ENCODE measurements at places on chromosomes 7 and 10. TPM values are rescaled to one million over a fixed set of nuclear protein-coding genes. Genes with fewer than 3 reads are reported as not detected.

The METTL27 gene
- total RNA-seq: 4.3 TPM

The MYOZ1 gene
- not detected for total RNA-seq

The GSAP gene
- total RNA-seq: 25.2 TPM

The EBF3 gene
- total RNA-seq: 1.1 TPM
